Placental epithelial cell (primary cell): ENCODE measurements at places on chromosomes 3 and 15. TPM values are rescaled to one million over a fixed set of nuclear protein-coding genes. Genes with fewer than 3 reads are reported as not detected.

Gene GXYLT2
- total RNA-seq = 0.65 and 0.79 TPM in 2 replicates

Gene FOXL2
- 0.79 and 1.2 TPM in 2 replicates for total RNA-seq

Gene GABRR3
- total RNA-seq = not detected in 2 replicates

Gene GOLGA6L7
- total RNA-seq = not detected in 2 replicates

Gene ALDH1A3
- 12.7 and 73.0 TPM in 2 replicates for total RNA-seq

Gene TIGIT
- total RNA-seq = not detected in 2 replicates

Gene FGF12
- total RNA-seq = 0.39 TPM in 1 of 2 replicates, not detected in the other
